COR-L47 (cell line): ENCODE measurements at places on chromosomes 6 and 20.

DNA sequence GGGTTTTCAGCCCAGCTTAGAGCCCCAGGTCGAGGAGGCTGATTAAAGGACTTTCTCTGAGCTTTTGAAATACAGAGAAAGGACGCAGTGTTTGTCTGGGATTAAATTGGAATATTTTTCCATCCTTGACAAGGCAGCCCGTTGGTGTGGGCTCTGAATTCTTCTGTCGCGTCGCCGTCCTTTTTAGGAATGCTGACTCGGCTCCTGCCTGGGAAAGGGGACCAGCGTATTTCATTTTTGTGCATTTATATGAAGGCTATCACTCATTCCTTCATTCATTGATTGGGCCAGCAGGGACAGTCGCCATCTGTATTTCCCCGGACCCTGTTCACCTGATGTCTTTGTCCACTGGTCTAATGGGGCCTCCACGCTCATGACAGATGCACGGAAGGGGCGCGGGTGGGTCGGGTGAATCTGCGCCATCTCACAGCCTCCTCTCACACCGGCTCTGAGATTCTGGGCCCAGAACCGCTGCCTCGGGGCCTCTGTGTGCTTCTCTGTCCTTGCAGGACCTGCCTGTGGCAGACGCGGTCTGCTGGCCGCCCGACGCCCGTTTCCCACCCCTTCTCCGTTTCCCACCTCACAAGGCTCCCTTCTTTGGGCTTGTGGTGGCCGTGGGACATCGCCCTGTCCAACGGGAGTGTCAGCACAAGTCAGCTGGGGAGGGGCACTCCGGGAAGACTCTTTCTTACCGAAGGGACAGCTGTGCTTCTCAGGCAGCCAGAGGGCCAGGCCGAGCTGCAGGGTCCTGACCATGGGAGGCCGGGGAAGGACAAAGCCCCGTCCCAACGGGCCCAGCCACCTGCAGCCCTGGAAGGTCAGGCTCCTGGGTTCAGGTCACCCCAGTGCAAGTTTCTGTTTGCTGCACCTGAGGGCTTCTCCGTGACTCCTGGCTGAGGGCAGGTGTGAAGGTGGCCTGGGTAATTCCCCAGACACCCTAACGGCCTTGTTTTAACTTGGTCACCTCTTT lies 157.3 kb downstream of the TAF4 start:
- no peak for DNase-seq

DNA sequence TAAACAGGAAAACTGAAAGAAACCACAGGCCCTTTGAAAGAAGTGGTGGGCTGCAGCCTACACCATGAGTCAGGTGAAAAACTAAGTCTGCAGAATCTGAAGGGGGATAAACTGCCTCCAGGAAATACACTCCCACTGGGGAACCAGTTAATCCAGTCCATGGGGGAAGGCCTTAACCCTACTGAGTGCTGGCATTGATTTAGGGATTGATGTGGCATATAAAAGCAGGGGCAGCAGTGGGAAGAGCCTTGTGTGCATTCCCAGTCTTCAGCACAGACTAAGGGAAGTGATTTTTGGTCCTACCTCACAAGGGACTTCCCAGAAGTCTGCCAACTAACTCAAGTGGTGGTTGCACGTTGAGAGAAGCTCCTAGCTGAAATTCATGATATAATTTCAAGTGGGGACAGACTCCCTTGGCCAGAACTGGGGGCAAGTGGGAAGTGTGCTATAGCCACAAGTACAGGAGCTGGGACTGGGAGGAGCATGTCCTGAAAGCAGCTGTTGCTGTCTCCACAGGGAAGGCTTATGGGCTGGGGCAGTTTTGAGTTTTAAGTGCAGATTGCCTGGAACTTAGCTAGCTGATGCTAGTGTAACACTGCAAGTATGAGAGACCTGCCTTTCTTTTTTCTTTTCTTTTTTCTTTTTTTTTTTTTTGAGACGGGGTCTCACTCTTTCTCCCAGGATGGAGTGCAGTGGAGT lies 31.2 kb downstream of the CITED2 start:
- DNase-seq, result no peak

- no peak for DNase-seq
Observed at GRCh38 chr20:15072316-15072715, 734.9 kb upstream of the FLRT3 start.

GRCh38 chr6:63732336-63732735 lies 96.7 kb downstream of the PHF3 start:
- no peak for DNase-seq

DNA sequence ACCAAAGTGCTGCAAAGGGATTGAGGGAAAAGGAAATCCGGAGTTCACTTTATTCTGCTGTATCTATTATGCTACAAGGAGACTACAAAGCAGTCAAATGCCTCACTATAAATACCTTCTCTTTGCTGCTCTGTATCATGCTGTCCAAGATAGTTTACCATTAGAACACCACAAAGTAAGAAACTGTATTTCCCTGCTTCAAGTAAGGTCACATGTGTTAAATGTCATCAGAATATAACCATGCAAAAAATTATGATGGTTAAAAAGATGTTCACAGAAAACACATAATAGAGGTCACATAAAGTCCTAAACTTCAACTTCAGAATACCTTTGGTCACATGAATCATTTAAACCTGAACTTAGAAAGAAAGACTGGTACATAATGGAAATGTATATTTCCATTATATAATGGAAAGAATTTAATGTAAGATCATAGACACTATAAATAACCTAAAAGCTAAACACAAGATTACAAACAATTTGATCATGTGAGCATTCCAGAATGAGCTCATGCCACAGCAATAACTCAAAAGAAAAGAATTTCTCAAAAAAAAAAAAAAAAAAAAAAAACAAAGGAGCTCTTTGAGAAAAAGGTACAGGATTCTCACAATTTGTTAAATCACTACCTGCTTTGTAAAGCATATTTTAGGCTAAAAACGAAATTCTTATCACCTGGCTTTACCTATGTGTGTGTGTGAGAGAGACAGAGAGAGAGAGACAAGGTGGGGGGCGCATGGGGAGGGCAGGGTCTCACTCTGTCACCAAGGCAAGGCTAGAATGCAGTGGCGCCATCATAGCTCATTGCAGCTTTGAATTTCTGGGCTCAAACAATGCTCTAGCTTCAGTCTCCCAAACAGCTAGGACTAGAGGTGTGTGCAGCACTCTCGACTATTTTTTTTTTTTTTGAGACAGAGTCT lies 58.7 kb downstream of the KIF13A start:
- no peak for DNase-seq

- DNase-seq, result peak; percentile 97
Observed at GRCh38 chr6:29965873-29966601, 23.7 kb downstream of the HLA-A start.

- DNase-seq, result peak; percentile 95
Observed at GRCh38 chr20:50587291-50587961, 77.2 kb downstream of the PTPN1 start.

DNA sequence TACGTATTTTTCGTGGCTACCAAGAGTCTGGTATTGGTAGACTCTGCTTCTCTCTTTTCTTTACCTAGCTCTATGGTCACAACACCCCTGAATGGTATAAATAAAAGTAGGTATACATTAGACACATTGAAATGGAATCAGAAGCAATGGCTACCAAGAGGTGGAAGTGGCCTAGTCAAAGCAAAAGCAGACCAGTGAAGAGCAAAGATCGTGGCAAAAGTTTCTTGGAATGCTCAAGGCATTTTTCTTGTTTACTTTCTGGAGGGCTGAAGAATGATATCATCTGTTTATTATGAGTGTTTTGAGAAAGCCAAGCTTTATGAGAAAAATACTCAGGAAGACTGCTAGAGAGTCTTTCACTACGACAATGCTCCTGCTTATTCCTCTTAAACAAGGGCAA lies 28.6 kb upstream of the MOCS1 start:
- DNase-seq, result no peak
